Sigmoid colon (tissue), 7 donors: ENCODE measurements at places on chromosomes 12 and 14. TPM values are rescaled to one million over a fixed set of nuclear protein-coding genes. Genes with fewer than 3 reads are reported as not detected.

- DNase-seq, result no peak
These were observed 598.7 kb downstream of the SOX5 start for GRCh38 chr12:23350808-23351207.

DNA sequence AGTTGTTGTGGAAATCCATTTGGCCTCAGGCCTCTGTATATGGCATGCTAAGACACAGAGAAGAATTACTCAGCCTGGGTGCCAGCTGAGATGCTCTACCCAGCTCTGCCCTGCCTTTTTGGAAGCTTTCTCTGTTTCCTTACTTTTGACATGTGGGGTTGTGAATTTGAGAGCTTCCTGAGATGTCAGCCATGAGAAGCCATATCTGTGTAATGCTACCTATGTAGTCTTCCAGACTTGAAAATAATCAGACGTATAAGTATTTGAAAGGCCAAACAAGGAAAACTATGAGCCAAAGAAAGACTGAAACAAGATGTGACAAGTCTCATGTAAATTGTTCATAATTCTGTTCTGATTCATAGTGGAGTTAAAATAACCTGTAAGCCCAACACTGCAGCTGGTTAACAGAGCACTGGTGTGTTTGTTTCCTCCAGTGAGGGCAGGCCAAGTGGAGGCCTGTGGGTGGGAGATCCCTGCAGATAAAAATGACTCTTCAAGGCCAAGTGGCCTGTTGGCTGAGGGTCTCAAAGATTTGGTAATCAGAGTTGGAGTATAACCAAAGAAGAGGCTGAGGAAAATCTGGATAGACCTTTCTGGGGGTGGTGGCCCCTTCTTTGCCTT is 94.0 kb downstream of the TMX1 start:
- peak; percentile 70 for DNase-seq

DNA sequence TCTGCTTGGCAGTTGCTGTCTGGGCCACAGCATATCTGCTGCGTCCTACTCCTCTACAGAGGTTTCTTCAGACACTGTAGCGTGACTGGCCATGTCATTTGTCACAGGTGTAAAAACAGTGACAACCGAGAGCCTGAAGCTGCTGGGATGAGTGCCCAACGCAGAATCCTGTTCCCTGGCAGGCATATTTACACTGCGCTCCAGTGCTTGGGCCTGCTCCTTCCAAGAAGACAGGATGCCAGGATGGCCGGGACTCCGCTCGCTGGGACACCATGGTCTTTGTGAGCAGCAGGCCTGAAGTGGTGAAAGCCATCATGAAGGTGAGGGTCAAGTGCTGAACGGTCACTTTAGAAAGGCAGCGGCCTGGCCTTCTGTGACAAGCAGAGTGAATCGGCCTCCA is 171.4 kb downstream of the EMP1 start:
- DNase-seq, result no peak

- DNase-seq, result no peak
These were observed 9.4 kb upstream of the ADIPOR2 start for GRCh38 chr12:1681493-1681807.

DNA sequence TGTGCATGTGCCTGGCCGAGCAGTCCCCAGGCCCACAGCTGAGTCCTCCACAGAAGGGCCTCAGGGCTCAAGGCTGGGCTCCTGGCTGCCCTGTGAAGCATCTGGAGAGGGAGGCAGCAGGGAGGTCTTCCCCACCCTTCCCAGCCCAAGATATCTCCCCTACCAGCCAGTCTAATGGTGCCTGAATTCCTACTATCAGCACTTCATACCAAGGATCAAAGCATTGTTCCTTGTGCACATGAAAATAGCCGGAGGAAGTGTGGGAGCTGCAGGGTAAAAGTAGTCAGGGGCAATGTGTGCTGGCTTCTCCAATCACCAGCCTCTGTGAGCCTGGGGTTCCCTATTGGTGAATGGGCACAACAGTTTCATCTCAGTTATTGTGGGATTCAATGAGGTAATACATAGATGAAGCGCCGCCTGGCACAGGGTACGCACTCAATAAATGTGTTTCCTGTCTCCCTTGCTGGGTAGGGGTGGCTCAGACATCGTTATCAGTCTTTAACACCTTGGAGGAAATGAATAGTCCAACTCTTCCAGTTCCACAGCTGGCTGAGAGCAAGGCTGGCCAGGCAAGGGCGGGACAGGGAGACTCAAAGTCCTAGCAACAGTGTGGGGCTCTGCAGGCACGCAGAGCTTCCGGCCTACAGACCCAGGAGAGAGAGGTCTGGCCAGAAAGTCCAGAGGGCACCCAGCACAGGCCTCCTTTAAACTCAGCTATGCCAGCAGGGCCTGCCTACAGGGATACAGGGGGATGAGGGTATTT is 39.1 kb upstream of the PNMA1 start:
- peak; percentile 81 for DNase-seq

GRCh38 chr12:96427269-96427729 is 27.1 kb upstream of the CDK17 start:
- peak; percentile 87 for DNase-seq

DNA sequence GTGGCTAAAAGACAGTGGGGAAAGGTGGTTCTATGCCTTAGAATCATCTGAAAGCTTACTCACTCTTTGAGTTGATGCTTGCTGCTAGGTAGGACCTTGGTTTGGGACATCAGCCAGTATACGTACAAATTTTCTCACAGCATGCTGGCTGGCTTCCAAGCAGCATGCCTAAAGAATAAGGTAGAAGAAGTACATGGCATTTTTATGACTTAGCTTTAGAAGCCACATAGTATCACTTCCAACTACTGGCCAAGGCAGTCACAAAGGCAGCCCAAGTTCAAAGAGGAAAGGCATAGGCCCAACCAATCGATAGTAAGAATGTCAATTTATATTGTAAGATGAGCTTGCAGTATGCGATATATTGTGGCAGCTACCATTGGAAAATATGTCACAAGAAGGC is 284.2 kb upstream of the CAND1 start:
- DNase-seq, result no peak

DNA sequence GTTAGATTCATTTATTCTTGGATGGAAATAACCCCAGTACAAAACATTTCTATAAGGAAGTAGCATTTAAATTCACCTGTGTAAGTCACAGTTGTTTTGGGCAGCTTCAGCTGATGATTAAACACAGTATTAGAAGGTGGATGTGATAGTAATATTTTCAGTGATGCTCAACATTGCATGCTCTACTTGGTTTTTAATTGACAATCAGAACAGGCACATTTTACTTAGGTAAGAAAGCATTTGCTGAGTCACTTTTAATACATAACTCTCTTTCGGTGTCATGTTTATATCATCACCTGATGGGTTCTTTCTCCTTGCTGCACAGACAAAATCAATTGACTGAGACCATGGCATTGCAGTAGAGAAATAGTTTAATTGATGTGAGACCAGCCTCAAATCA is 80.7 kb downstream of the CMAS start:
- no peak for DNase-seq

DNA sequence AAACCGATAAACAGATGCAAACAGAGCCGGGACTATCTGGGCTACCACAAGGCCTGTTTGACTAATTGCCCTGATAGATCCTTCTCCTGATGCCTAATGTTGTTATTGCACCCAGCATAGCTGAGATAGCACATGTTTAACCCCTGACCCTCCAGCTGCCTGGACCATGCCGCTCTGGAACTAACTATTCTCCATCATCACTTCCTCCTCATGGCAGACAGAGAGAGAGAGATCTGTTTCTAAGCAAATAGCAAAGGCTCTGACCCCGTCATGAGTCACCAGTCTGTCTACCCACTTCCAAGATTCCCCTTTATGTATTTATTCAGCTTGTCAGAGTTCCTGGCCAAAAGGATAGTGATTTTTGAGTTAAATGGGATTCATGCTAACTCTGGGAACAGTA is 58.2 kb upstream of the FLRT2 start:
- no peak for DNase-seq

DNA sequence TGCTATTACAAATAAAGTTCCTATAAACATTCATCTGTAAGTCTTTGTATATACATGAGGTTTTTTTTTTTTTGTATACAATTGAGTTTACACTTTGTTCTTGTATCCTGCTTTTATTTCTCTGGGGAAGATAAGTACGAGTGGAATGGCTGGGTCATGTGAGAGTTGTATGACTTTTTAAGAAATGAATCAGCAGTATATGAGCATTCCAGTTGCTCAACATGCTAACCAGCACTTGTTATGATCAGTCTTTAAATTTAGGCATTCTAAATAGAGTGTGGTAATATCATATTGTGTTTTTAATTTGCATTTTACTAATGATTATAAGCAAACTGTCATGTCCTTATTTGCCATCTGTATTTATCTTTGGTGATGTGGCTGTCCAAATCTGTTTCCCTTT is 44.7 kb upstream of the AMIGO2 start:
- DNase-seq, result no peak

- DNase-seq, result no peak
These were observed 127.0 kb downstream of the APAF1 start for GRCh38 chr12:98771811-98772752.

DNA sequence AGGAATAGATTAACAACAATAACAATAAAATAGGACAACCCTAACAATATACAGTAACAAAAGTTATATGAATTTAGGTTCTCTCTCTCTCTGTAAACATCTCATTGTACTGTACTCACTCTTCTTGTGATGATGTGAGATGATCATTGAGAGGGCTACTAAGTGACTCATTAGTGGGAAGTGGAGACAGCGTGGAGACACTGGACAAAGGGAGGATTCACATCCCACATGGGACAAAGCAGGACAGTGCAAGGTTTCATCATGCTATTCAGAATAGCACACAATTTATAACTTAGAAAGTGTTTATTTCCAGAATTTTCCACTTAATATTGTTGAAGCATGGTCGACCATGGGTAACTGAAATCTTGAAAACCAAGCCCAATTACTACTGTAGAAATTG is 26.0 kb upstream of the SPATA7 start:
- DNase-seq, result no peak

DNA sequence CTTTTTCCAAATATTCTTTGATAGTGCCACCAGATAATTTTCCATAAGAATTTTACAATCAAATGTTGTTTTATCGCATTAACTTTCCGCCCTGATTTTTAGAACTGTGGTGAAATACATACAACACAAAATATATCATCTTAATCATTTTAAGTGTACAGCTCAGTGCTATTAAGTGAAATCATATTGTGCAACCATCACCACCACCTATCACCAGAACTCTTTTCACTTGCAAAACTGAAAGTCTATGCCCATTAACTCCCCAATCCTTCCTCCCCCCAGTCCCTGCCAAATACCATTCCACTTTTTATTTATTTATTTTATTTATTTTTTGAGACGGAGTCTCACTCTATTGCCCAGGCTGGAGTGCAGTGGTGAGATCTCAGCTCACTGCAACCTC is 36.6 kb downstream of the CDKL1 start:
- no peak for DNase-seq

DNA sequence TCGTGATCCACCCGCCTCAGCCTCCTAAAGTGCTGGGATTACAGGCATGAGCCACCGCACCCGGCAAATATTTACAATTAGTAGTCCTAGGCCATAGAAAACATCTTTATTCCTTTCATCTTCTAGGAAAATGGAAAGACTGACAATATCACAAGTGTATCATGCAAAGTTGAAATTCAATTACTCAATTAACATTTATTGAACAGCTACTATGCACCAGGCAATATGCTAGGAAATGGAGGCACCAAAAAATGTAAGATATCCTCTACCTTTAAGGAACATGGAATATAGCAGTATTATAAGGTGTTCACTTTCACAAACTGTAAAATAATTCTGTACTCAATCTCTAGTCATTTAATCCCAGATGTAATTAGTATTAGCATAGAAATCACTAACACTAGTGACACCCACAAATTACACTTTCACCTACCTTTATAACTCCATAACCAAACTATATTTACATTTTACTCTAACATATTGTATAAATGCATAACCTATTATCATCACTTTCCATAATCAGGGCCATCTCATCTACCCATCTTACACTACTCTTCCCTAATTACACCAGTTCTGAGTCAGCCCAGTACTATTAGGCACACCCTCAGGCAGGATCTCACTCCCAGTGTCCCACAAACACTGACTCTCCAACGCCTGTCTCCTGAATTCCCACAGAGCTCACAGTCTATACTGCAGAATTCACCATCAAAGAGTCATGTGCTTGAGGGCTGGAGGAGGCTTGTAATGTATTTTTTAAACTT is 10.4 kb downstream of the CORO1C start:
- no peak for DNase-seq

GRCh38 chr12:71392521-71393145 is 47.0 kb upstream of the LGR5 start:
- DNase-seq, result no peak

- DNase-seq, result no peak
These were observed 550.8 kb upstream of the TMEM132C start for GRCh38 chr12:127716166-127716565.

GRCh38 chr14:42141328-42141727 is 534.7 kb downstream of the LRFN5 start:
- DNase-seq, result no peak

DNA sequence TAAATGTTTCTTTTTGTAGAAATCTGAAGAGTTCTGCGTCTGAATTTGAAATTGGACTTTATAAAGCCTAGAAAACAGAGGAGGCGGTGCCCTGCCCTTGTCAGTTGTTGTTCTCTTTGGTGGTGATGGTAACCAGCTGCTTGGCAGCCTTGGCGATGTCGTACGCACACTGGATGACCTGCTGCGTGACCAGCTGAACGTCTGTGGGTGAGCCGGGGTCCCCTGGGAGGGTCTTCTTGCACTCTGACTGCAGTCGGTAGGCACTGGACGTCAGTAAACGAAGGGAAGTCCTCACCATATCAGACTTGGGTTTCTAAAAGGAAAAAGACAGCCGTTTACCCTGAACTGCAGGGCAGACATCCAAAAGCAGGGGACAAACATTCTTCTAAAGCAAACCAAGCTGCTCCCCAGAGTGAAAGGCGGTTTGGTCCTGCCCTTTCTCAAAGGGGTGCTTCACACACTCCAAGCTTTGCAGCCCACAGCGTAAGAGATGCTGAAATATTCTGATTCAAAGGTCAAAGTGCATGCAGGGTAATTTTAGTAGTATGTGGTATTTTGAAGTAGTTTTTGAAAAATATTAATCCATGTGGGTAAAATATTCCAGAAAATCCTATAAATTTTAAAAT is 32.9 kb downstream of the TCHP start:
- DNase-seq, result peak; percentile 79

- no peak for DNase-seq
These were observed 32.8 kb upstream of the CLMN start for GRCh38 chr14:95352481-95352880.

- no peak for DNase-seq
These were observed 284.4 kb upstream of the CRY1 start for GRCh38 chr12:107377596-107378385.

TMTC2 gene
- 61.2 TPM for total RNA-seq

IGF1 gene
- 27.1 TPM for total RNA-seq

PHC1 gene
- total RNA-seq, result 31.0 TPM

IRAK4 gene
- total RNA-seq, result 34.3 TPM

NAV3 gene
- 13.3 TPM for total RNA-seq

FOXM1 gene
- 1.4 TPM for total RNA-seq

GUCY2C gene
- total RNA-seq, result not detected

PTCSC3 gene
- not detected for total RNA-seq

FGF23 gene
- not detected for total RNA-seq
